ENCODE measurements at places on chromosomes 6 and 20.
A peak's percentile ranks its signal among the peaks of the same experiment; 100 is the strongest.

- no peak for DNase-seq
Measured at GRCh38 chr6:125516644-125517043, 214.9 kb upstream of the HDDC2 start.

DNA sequence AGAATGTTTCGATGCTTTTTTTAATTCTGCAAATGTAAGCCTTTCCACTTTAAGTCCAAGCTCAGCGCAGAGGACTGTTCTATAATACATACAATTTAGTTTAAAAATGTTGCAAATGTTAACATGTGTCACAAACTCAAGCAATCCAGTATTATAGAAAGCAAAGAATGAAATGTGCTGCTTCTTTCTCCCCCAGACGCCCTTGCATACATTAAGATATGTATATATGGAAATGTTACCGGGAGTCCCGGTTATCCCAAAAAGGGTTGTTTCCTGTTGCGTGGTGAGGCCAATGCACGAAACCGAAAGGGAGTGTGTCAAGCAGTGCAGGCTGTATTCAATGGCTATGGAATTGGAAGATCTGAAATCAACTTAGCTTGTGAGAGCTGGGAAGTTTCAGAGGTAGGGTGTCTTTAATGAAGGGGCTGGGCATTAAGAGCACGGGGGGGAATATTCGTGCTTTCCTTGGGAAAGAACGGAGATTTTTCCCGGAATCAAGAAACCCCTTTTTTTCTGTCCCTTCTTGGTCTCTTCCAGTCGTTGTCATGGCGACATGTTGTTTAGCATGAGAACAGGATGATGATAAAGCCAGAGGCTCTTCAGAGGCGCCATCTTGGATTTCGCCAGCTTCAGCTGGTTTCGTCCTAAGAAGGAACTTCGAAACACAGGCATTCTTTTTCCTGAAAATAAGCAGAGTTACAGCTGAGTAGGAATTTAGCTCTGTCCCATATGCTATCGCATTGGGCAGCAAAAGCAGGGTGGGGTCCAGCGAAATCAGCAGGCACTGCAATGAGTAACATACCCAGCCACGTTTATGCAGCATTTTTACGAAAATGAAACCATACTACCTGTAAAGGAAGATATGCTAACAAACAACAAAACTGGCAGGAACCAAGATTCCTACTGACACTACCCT is 10.1 kb upstream of the NQO2 start:
- peak; percentile 72 for DNase-seq

GRCh38 chr20:30485331-30486102 is 771.9 kb upstream of the DEFB115 start:
- DNase-seq, result no peak

DNA sequence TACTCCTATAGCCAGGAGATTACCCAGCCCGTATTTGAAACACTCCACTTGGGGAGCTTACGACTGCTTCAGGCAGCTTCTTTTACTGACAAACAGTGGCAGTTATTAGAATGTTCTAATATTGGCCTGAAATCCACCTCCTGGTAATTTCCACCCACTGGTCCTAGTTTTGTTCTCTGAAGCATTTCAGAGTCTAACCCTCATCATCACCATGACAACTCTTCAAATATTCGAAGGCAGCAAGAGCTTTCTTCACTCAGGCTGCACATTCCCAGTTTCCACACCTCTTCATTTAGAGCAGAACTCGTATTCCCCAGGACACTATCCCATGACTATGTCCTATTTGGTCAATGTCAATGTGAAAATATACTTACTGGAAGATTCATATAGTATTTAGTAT is 325.6 kb downstream of the UBE3D start:
- DNase-seq, result no peak

DNA sequence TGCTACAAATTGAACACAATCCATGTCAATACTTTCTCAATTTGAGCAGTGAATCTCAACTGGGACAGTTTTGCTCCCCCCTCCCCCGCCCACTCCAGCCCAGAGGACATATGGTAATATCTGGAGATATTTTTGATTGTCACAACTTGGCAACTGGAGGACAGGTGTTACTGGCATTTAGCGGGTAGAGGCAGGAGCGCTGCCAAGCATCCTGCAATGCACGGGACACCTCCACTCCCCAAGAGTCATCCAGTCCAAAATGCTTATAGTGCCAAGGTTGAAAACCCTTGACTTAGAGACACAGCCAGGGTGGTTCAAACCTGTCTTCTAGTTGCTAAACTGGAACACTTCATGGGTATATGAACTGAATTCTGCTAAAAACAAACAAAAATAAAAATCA is 26.9 kb upstream of the LRRC1 start:
- DNase-seq, result no peak

DNA sequence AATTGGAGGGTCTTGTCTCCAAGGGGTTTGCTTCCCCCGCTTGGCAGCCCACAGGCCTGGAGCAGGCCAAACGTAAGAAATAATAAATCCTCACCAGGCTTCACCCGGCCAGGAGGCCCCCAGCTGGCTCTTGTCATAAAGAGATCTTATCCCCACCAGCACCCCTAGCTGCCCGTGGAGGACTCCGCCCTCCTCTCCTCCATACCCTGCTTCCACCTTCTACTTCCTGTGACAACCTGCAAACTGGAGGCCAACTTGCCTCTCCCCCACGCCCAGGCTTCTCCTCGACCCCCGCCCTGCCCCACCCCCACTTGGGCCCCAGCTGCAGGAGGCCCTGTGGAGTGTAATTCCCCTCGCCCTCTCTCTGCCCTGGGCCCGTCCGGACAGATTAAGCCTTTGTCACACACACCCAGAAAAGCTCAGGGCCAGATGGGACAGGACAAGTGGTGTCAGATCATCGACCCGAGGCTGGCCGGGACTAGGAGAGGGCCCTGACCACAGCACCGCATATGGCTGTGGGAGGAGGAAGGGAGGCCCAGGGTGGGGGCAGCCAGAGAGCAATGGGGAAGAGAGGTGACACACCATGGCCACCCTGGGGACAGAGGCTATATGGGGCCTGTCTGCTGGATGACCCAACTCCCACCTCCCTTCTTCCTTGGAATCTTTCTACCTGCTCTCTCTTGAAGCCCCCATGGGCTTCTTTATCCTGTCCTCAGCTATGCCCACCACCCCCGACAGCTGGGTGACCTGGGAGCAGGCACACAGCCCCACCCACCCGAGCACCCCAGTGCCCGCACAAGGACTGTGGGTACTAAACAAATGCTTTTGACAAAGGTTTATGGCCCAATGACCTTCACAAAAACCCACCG is 3.9 kb downstream of the NOL4L start:
- peak; percentile 35 for DNase-seq

DNA sequence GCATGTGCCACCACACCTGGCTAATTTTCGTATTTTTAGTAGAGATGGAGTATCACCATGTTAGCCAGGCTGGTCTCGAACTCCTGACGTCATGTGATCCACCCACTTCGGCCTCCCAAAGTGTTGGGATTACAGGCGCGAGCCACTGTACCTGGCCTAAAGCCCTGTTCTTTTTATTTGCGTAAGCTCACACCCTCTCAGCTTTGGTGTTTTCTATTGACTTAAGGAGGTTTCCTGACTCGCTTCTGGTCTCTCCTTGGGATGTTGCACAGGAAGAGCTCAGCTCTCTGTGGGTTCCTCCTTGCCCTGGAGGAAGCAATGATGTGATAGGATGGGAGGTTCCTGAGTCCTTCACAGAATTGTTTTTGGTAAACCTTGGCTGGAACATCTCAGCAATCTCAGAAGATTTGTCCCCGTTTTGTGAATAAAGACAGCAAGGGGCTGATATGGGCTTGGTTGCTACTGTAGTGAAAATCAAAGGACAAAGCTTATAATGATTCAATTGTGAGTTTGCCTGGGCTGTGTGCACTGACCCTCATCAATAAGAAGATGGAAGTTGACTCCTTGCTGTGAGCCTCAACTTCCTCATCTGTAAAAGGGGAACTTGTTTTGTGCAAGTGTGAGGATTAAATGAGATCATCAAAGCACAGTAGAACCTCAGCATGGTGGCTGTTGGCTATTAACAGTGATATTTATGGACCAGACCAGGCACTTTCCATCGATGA is 27.0 kb downstream of the TOX2 start:
- DNase-seq, result no peak

GRCh38 chr6:19869464-19869863 is 32.3 kb downstream of the ID4 start:
- DNase-seq, result no peak

GRCh38 chr20:8020314-8021079 is 936 bp upstream of the TMX4 start:
- no peak for DNase-seq

GRCh38 chr20:43658723-43659419 is 8.0 kb upstream of the MYBL2 start:
- no peak for DNase-seq

DNA sequence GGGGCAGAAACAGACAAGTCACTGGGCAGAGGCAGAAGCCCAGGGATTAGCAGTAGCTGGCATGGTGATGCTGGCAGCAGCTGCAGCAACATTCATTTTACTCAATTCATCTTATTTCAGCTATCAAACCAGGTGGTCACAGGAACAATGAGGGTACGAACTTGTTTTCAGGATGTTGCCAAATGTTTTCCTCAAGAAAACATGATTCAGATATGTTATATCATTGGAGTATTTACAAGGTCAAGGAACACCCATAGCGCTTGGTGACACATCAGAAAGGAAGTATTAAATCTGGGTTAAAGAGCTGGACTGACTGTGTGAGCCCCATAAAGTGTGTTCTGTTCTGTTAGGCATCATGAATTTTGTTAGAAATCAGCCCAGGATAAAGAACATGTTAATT is 456.9 kb upstream of the ID4 start:
- DNase-seq, result no peak

All from activated T-cell treated with anti-CD3 and anti-CD28 coated beads, Interleukin-2, amount 50 U/mL, for 1 hour (primary cell).